Activated T-helper 2 cell treated with anti-CD3 and anti-CD28 coated beads, Interferon-gamma antibody, Interleukin-2, Interleukin-4, amounts not matched to agents 10 μg/mL and 5 μg/mL and 100 μg/mL, durations not matched to agents 14 hours and 24 hours and 36 hours (primary cell): ENCODE measurements at places on chromosomes 16 and 17. TPM values are rescaled to one million over a fixed set of nuclear protein-coding genes. Genes with fewer than 3 reads are reported as not detected.

DNA sequence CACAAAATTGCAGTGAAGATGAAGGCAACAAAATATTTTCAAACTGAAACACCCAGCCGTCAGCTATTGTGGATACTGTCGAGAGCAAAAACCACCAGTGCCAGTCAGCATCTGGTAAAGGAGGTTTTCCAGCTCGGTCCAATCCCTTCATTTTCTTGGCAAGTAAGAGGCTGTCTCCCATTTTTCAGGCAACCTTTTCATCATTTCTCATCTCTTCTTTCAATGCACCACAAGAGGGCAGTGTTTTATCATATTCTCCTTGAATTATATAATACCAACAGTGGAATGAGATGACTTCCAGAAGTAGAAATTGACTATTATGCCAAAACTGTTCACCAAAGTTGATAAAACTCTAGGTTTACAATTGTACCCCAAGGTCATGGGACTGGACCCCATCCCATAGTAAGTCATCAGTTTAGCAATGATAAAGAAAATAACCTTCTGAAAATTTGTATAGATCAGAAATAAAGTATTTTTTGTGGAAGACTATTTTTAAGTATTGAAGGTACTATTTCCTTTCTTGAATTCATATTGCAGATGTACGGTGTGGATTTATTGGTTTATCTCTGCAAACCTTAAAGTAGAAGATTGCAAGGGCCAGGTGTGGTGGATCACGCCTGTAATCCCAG is 16.8 kb downstream of the NQO1 start:
- H3K4me3 ChIP-seq = no peak overlapping the region
- H3K27me3 ChIP-seq = no peaks in the 10 kb centered on the region
- H3K36me3 ChIP-seq = peaks cover 40% of the 10 kb centered on the region
- no peak for DNase-seq
- no peak overlapping the region for H3K27ac ChIP-seq

DNA sequence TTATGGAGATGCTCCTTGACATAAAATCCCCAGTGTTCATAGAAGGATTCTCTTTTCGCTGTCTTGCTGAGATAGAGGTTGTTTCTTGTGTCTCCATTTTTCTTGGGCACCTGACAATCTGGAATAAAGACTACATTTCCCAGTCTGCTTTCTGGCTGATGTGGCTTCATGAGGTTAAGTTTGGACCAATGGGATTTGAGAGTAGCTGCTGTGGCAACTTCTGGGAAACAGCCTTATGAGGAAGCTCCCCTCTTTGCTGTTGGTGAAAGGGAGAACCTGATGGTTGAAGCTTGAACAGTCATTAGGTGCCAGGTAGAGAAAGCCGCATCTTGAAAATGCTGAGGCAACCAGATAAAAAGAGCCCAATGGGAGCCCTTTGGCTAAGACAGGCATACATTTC is 24.4 kb downstream of the HS3ST4 start:
- H3K4me1 ChIP-seq = no peaks in the 10 kb centered on the region
- H3K27ac ChIP-seq = no peak overlapping the region
- no peaks in the 10 kb centered on the region for H3K36me3 ChIP-seq
- H3K4me3 ChIP-seq = no peak overlapping the region

GSG1L2 gene
- total RNA-seq = not detected in 2 replicates

CES4A gene
- 29.8 and 30.1 TPM in 2 replicates for total RNA-seq

PDIA2 gene
- total RNA-seq = not detected in 2 replicates
